ENCODE measurements at places on chromosomes 3 and 15.
A peak's percentile ranks its signal among the peaks of the same experiment; 100 is the strongest.

- H3K4me3 ChIP-seq: peak overlapping the region; percentile 41
- H3K36me3 ChIP-seq: no peaks in the 10 kb centered on the region
- peak overlapping the region; percentile 81 for H3K27ac ChIP-seq
Observed at GRCh38 chr15:85329561-85330422, 50.6 kb upstream of the AKAP13 start.

DNA sequence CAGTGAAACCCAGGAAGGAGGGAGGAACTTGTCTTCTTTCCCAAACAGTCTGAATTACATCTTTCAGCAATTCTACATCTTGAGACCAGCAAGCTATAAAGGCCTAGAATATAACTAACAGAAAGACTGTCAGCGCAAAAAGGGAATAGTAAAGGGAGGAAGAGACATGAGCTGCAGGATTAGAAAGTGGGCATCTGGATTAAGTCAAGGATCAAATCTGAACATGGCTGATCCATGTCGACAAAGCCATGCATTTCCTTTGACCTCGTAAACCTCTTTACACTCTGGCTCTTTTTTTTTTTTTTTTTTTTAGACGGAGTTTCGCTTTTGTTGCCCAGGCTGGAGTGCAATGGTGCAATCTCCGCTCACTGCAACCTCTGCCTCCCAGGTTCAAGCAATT is 35.4 kb upstream of the KCNMB3 start:
- no peaks in the 10 kb centered on the region for H3K36me3 ChIP-seq
- no peaks in the 10 kb centered on the region for H3K4me1 ChIP-seq
- H3K4me3 ChIP-seq: no peak overlapping the region

DNA sequence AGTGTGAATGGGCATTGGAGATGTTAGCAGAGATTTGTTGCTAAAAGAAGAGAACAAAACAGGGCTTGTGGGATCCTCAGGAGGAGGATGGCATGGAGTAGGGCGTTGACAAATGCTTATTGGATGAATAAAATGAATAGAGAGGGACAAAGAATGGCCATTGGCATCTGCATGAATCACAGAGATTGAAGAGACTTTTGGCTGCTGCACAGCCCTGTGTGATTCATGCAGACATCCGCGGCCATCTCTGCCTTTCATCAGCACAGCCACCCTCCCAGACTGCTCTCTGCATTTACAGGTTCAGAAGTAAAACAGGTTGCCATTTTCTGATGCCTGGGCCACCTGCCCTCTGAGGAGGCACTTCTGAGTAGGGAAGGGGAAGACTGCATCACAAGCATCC is 397.9 kb downstream of the EPHB1 start:
- H3K4me1 ChIP-seq: no peaks in the 10 kb centered on the region
- H3K4me3 ChIP-seq: no peak overlapping the region
- H3K27ac ChIP-seq: no peak overlapping the region

- H3K36me3 ChIP-seq: no peaks in the 10 kb centered on the region
- H3K4me1 ChIP-seq: no peaks in the 10 kb centered on the region
- no peak overlapping the region for H3K27ac ChIP-seq
- no peak for DNase-seq
- no peak overlapping the region for H3K4me3 ChIP-seq
Observed at GRCh38 chr3:117793622-117794265, 1084.2 kb downstream of the TUSC7 start.

DNA sequence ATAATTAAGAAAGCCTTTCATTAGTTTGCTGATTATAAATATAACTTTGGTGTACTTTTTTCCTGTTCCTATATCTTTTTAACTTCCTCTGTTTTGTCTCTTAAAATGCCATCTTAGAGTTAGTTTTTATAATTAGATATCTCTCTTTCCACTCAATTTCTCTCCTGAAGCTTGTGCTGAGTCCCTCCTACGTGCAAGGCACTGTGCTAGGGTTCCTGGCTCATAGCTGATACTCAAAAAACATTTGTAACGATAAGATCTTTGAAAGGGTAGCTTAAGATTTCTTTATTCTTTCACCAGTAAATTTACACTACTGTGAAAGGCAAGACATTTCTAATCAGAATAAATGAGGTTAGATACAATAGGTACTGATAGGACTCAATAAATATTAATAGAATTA is 358.8 kb downstream of the MECOM start:
- DNase-seq: no peak
- H3K36me3 ChIP-seq: no peaks in the 10 kb centered on the region
- no peaks in the 10 kb centered on the region for H3K27me3 ChIP-seq
- H3K4me1 ChIP-seq: peaks cover 10% of the 10 kb centered on the region
- H3K27ac ChIP-seq: no peak overlapping the region

DNA sequence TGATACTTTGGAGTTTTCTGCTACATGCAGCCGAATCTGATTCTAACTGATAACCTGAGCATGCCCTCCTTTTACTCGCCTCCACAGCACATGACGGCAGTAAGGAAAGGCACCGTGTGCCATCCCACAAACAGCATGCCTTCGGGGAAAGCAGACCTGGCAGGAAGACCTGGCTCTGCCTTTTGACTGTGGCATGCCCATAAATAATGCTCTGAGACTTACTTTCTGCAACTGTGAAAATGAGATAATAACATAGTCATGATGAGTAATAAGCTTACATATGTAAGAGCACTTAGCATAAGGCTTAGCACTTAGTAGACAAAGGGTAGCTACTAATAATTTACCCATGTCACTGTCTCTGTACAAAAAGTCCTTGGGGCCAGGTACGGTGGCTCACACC is 32.9 kb downstream of the MTHFS start:
- no peak overlapping the region for H3K4me3 ChIP-seq
- no peak overlapping the region for H3K27ac ChIP-seq
- H3K36me3 ChIP-seq: no peaks in the 10 kb centered on the region
- no peaks in the 10 kb centered on the region for H3K4me1 ChIP-seq

GRCh38 chr15:99545605-99546004 is 20.2 kb upstream of the MEF2A start:
- H3K4me3 ChIP-seq: no peak overlapping the region
- DNase-seq: no peak
- H3K36me3 ChIP-seq: no peaks in the 10 kb centered on the region
- no peaks in the 10 kb centered on the region for H3K27me3 ChIP-seq
- no peak overlapping the region for H3K27ac ChIP-seq

GRCh38 chr3:81741216-81741615 is 20.2 kb downstream of the GBE1 start:
- H3K36me3 ChIP-seq: no peaks in the 10 kb centered on the region
- no peak overlapping the region for H3K27ac ChIP-seq
- H3K4me1 ChIP-seq: no peaks in the 10 kb centered on the region
- no peaks in the 10 kb centered on the region for H3K27me3 ChIP-seq
- DNase-seq: no peak
- H3K4me3 ChIP-seq: no peak overlapping the region

GRCh38 chr15:46917721-46918252 is 799.5 kb upstream of the SEMA6D start:
- no peak for DNase-seq
- no peaks in the 10 kb centered on the region for H3K27me3 ChIP-seq
- H3K27ac ChIP-seq: no peak overlapping the region
- H3K4me1 ChIP-seq: no peaks in the 10 kb centered on the region
- no peaks in the 10 kb centered on the region for H3K36me3 ChIP-seq

- H3K27me3 ChIP-seq: no peaks in the 10 kb centered on the region
- H3K4me1 ChIP-seq: no peaks in the 10 kb centered on the region
- no peak overlapping the region for H3K27ac ChIP-seq
- H3K4me3 ChIP-seq: no peak overlapping the region
- no peaks in the 10 kb centered on the region for H3K36me3 ChIP-seq
Observed at GRCh38 chr15:35444557-35445204, 101.3 kb downstream of the DPH6 start.

DNA sequence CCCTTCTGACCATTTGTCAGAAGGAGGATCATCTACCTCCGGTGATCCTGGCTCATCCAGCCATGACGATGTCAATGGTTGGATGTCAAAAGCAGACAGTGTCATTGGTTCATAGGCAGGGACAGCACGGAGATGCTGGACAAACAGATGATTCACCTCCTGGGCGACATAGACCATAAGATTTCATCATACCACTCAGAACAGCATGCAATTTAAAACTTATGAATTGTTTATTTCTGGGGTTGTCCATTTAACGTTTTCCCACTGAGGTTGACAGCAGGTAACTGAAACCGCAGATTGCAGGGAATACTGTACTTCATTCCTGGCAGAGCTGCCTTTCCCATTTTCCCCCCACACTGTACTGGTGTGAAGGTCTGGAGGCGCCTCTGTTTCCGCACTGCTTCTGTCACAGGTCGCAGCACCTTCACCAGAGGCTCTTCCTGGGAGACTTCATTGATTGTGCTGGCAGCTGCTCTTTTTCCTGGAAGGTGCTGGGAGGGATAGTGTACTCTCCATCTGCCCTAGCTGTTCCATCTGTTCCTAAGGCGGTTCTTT is 32.5 kb upstream of the TMOD3 start:
- DNase-seq: no peak
- no peaks in the 10 kb centered on the region for H3K27me3 ChIP-seq
- peaks cover 18% of the 10 kb centered on the region for H3K4me1 ChIP-seq
- H3K27ac ChIP-seq: no peak overlapping the region
